Fibroblast of pulmonary artery (primary cell): ENCODE measurements at places on chromosomes 2 and 18.
A peak's percentile ranks its signal among the peaks of the same experiment; 100 is the strongest.

- DNase-seq: no peak
These were observed 204.6 kb downstream of the SOCS6 start for GRCh38 chr18:70493461-70493860.

DNA sequence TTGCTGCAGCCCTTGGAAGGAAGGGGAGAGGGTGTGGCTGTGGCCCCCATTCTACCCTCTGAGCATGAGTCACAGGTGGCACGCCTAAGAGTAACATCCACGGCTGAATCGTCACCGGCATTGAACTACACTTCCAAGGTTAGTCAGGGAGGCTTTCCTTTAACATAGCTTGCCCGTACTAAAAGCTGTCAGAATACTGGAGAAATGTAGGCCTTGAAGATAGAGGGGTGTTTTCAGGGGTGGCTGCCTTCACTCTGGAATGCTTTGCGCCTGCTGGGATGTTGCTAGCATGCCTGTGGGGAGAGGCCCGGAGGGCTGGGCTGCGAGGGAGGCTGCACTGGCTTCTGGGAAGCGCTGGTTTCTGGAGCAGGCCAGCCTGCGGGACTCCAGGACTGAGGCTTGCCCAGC is 333.7 kb downstream of the AGAP1 start:
- DNase-seq: peak; percentile 5

- DNase-seq: peak; percentile 36
These were observed 13.7 kb upstream of the TET3 start for GRCh38 chr2:73970850-73971471.

- no peak for DNase-seq
These were observed 236.5 kb downstream of the HAUS1 start for GRCh38 chr18:46340716-46341115.
